ENCODE measurements at places on chromosomes 4 and X. TPM values are rescaled to one million over a fixed set of nuclear protein-coding genes. Genes with fewer than 3 reads are reported as not detected.

GRCh38 chrX:8845060-8845459 is 43.9 kb upstream of the FAM9A start:
- no peak for DNase-seq

DNA sequence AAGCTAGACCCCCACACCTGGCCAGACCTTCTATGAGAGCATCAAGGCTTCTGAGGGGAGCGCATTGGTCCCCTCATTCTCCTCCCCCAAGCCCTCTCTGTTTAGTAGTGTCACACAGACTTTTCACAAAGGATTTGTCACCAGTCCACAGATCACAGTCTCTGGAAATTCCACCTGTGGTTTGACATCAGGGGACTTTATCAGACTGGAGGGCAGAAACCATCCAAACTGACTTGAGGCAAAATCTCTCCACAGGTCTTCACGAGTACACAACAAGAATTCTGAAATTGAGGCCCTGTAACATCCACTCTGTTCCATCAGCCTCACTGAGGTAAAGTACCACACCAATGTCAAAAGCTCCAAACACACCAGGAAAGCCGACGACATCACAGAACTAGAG is 112.5 kb downstream of the SH3KBP1 start:
- no peak for DNase-seq

DNA sequence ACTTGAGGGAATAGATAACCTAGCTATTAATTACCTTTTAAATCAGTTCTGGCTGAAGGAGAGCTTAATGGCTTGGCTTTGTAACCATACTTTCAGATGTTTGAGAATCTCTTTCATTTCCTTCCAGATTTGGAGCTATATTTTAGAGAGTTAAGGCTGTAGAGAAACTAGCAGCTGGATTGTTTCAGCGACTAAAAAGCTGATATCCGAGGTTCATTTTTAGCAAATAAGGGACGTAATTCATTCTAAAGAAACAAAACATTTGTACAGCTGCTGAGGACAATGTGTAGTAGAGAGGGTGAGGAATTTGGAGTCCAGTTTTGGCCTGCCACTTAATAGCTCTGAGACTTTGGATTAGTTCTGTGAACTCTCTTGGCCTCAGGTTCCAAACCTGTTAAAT is 12.2 kb downstream of the OSTC start:
- no peak for DNase-seq

- no peak for DNase-seq
These were observed 73.5 kb upstream of the CXorf66 start for GRCh38 chrX:140038842-140039241.

GRCh38 chr4:166535865-166536264 is 662.8 kb downstream of the TLL1 start:
- DNase-seq: no peak

DNA sequence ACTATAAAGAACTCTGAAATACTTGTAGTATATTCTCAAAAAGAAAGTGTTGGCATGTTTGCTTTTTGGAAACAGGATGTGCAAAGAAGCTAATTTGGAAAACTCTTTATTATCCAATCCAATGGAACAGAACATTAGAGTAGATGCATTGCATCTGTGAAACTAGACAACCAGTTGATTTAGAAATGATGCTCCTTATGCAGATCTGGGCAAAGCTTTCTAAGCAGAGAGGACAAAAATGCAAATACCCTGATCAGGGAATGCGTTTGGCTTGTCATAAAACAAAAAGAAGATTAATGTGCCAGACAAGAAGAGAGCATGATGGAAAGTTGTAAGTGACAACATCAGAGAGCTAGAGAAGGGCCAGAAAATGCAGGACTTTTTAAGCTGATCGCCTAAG is 142.3 kb downstream of the RCHY1 start:
- no peak for DNase-seq

- DNase-seq: peak; percentile 63
These were observed 5.6 kb upstream of the ADD1 start for GRCh38 chr4:2837904-2838496.

- DNase-seq: no peak
These were observed 101.4 kb downstream of the ADRA2C start for GRCh38 chr4:3867403-3868100.

TRIM2 gene
- 154 TPM for total RNA-seq

GRCh38 chr4:48954314-48954713 is 31.8 kb upstream of the CWH43 start:
- no peak for DNase-seq

HSPA4L gene
- 2.2 TPM for total RNA-seq

SYN1 gene
- total RNA-seq: 4.1 TPM

NUDT11 gene
- total RNA-seq: 3.8 TPM

DNA sequence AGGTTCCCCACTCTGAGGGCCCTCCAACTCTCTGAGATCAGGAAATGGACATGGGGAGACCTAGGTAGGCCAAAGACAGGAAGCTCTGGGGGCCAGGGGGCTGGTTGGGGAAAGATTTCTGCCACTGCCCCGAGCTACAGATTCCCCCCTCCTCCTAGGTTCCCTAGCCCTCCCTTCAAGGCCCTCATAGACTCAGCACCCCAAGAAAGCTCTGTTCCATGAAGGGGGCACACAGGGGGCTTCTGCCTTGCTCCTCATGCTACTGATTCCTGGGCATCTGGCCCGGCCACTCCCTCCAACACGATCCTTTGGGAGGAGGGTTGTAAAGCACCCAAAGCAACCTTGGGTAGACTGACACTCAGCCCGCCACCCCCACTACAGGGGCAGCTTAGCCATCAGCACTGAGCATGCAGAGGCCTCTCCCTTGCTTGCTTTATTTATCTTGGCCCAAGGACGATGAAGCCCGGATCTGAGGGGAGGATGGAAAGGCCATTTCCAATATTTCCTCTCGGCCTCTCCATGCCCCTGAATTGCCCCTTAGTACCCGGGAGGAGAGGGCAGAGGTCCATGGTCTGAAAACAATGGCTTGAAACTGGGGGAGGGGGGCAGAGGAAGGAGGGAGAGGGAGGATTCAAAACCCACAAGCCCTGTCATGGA is 146.7 kb downstream of the PJA1 start:
- DNase-seq: no peak

- no peak for DNase-seq
These were observed 7.6 kb downstream of the RELL1 start for GRCh38 chr4:37678624-37679023.

- DNase-seq: no peak
These were observed 2.4 kb upstream of the PRDM5 start for GRCh38 chr4:120924931-120925330.

DNA sequence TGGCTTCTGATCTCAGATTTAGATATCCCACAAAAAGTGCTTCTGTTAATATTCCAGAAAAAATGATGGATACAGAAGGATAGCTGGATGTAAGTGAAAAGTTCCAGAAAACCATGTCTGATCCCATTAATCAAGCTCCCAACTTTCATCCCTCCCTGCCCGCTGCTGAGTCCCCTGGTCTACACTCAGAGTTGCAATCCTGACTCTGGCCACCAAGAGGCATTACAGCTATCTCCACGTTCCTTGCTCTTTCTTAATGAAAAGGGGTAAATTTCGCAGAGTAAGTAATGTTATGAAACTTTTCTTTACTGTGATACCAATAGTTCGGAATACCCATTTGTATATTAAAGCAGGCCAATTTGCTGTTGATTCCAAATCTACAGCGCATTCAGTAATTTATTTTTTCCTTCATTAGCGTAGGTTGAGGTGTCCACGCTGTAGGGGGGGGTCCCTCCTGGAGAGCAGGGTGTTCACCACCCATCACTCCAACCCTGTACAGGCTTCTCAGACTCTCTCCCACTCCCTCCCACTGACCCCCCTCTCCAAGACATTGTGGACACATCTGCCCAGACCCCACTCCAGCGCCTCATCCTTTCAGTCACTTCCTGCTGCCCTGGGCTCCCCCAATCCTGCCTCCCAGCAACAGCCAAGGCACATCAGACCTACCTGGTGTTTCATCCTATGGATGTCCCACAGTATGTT is 55.1 kb downstream of the RAB40A start:
- no peak for DNase-seq

ANOS1 gene
- total RNA-seq: 0.41 TPM

- no peak for DNase-seq
These were observed 249.6 kb downstream of the OPHN1 start for GRCh38 chrX:68183612-68184214.

- no peak for DNase-seq
These were observed 1156.7 kb downstream of the FAM133A start for GRCh38 chrX:94830717-94831116.

DNA sequence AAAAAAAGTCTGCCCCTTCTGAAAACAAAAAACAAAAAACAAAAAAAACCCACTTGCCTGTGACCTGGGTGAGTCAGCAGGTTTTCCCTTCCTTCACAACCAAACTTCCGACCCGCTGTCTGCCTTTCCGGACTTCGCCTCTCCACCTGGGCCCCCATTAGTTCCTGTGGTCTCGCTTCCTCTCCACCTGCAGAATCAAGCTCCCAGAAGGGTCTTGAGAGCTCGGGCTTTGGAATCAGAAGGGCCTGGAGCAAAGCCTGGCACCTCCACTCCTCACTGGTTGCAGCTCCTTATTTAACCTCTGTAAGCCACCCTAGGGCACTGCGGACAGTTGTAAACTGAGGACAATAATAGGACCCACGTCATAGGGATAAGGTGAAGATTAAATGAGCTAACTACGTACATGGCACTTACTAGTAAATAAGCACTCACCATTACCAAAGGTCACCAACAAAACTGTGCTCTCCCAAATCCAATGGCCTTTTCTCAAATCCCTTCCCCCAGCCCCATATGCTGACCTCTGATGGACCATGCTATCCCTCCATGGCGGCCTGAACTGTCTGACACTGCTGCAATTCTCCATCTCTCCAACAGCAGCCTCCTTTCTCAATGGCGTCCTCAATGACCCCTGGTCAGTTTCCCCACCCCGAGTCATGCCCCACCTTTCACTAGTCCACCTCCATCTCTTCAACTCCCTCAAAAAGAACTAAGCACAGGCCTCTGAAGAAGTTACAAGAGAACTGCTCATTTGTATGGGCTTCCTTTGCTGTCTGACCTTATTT is 64.2 kb downstream of the IRF2 start:
- DNase-seq: no peak

ZNF630 gene
- total RNA-seq: 3.2 TPM

DCAF12L1 gene
- not detected for total RNA-seq

DNA sequence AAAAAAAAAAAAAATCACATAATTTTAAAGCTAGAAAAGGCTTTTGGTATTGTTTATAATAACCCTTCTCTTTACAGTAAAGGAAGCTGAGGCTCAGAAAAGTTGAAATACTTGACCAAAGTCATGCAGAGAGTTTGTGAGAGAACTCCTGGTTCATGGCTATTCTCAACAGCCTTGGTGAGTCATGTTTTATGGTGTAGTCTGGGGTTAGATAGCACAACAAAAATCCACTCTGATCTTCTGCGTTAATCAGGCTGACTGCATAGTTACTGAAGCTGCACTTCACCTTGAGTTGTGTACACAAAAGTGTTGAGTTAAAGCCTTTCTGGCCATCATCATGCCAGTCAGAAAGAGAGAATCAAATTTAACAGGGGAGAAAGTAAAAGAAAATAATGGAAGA is 19.3 kb upstream of the SFRP2 start:
- no peak for DNase-seq

Measured in mucosa of descending colon (tissue), 3 donors.